Psoas muscle (tissue), 8 donors: ENCODE measurements at places on chromosomes 13 and 19. TPM values are rescaled to one million over a fixed set of nuclear protein-coding genes. Genes with fewer than 3 reads are reported as not detected.

Gene SLC1A5
- polyA plus RNA-seq: 3.2 TPM

- DNase-seq: no peak
These were observed 497.2 kb downstream of the DIAPH3 start for GRCh38 chr13:59666504-59666903.

DNA sequence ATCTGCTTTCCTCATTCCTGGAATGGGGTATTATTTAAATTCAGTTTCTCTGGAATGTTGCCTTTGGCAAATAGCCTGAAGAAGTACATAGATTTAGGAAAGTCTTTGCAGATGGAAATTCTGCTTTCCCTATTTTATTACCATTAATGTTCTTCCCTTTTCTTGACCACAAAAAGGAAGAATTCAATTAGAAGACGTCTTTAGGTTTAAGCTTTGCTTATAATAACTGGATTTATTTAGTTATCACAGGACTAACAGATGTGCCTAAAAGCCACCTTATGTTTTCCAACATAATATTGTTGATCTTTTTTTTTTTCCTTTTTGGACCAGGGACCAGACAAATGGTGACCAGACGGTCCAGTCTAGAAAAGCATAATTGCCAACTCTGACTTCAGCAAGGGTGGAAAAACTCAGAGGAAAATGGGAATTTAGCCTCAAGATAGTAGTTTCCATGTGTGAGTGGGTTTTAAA, 210.1 kb upstream of the SPRY2 start:
- no peak for DNase-seq

GRCh38 chr13:63954683-63955082, 2539.0 kb upstream of the PCDH20 start:
- no peak for DNase-seq

- DNase-seq: no peak
These were observed 50.0 kb downstream of the FRY start for GRCh38 chr13:32081591-32081990.
